ENCODE measurements at places on chromosomes 3 and 15.

GRCh38 chr3:111285694-111286093, 214.1 kb downstream of the NECTIN3 start:
- no peak for DNase-seq

DNA sequence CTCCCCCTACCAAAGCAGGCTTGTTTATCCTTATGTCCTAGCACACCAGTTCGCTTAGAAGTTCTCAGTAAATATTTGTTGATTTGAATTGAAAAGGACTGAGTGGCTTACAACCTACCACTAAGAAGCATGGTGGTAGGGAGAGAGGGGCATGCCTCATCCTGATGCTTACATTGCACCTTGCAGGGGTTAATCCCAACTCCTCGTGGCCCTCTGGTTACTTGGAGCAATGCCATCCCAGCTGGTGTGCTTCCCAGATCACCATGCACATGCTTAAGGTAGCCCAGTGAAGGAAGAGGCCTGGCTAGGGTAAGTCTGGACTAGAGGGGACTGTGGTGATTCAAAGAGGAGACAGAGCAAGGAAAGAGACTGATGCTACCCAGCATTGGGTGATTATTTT, 253.3 kb downstream of the CLSTN2 start:
- no peak for DNase-seq

DNA sequence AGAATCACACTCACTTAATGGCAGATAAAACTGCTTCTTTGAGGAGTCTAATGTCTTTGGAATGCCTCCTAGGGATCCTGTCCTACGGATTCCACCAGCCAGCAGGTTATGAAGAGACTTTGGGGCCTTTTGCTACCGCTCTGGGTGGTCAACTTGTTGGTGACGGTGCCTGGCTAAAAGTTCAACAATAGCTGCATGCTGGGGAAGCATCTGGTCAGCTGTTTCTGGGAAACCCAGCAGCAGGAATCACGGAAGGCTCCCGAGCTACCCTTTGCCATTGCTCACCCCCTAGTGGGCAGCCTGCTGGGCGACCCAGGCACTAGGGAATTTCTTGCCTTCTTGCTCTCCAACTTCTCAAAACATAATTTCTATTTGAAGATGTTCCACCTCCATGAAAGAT, 263.3 kb downstream of the NEK10 start:
- no peak for DNase-seq

DNA sequence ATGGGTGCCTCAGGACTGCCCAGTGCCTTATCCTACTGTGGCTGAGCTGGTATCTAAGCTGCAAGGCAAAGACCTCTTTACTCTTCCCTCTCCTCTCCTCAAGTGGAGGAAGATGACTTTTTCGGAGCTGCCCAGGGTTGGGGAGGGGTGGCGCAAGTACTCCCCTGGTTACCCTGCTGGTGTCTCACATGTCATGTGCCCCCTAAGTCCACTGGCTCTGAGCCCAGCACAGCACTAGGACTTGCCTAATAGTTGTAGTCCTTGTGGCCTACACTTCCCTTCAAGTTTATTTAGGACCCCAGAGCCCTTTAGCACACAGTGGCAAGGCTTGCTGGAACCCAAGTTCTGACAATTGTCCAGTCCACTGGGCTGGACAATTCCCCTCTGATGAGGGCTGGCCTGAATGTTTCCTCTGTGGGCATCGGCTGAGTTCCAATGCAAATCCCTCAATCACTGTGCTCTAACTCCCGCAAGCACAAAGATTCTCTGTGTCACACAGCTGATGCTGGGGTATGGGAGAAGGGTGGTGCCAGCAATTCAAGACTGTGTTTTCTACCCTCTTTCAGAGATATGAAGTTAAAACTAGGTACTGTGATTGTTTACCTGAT, 60.4 kb downstream of the UQCC5 start:
- no peak for DNase-seq

- no peak for DNase-seq
These were observed 330.5 kb upstream of the CTDSPL start for GRCh38 chr3:37531066-37531720.

Data from AG04449 (cell line).